ENCODE measurements at places on chromosomes 1 and 21.

DNA sequence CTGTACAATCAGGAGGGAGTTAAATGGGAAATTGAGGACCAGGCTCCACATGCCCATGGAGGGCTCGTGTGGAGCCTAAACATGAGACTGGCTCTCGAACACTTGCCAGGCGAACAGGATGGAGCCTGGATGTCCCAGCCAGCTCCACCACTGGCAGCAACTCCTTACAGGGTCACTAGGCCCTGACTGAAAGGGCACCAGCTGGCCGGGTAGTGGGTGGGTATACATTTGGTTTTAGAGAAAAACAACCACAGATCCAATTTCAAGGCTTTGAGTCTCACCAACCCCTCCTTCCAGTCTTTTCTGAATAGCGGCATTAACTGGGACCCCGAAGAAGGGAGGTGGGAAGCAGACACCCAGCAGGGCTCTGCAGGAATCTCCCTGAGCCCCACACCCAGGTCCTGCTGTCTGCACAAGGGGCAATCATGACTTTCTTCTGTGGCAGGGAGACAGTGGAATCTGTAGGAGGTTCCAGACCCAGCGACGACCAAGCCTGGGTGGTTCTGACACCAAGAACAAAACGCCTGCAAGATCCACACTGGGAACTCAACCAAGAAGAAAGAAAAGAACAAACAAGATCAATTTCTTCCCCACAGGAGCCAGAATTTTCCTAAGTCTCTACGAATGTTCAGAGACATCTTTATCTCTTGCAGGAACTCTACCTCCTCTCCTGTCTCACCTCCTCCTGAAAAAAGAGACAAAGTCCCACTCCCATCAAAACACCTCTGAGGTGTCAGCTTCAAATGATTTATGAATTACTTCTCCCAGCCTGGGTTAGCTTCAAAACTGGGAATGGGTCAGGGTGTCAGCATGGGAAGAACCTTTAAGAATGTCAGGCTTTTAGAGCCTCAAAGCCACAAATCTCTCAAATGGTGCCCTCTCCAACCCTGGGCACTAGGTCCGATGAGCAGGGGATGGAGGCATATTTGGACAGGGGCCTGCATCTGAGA lies 26.5 kb upstream of the SRP9 start:
- DNase-seq = no peak

GRCh38 chr1:11434501-11434900 lies 44.5 kb upstream of the DISP3 start:
- DNase-seq = no peak

DNA sequence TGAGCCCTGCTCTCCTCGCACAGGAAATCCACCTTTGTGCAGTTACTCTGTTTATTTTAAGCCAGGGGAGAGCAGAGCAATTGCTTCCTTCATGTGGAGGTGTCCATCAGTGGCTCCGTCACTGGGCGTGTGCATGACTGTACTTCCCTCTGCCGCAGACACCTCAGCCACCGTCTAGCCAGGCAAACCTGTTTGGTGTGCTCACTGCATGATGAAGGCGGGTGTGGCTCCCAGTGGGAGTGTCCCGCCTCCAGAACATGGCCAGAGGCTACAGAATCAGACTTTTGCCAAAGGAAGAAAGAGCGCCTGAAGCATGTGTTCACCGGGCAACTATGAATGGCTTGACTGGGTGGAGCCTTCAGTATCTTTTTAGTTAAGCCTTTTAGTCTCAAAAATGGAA lies 26.1 kb upstream of the LAMC2 start:
- no peak for DNase-seq

- DNase-seq = no peak
Measured at GRCh38 chr1:161357073-161357472, 10.6 kb downstream of the CFAP126 start.

DNA sequence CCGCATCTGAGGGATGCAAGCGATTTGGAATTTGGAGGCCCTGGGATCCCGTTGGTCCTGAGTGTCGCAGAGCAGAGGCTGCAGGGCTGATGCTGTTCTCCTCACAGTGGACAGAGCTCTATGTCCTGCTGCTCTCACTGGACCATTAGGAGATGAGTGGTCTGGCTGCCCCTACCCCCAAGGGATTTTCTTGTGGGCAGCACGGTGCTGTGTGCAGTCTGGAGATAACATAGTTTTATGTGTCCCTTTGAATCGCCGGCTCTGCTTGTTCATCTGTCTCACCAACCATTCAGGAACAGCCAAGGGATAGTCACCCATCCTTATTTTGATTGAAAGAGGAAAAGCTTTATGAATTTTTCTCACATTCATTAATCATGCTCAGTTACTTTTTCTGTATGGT lies 49.9 kb downstream of the CHRM3 start:
- no peak for DNase-seq

DNA sequence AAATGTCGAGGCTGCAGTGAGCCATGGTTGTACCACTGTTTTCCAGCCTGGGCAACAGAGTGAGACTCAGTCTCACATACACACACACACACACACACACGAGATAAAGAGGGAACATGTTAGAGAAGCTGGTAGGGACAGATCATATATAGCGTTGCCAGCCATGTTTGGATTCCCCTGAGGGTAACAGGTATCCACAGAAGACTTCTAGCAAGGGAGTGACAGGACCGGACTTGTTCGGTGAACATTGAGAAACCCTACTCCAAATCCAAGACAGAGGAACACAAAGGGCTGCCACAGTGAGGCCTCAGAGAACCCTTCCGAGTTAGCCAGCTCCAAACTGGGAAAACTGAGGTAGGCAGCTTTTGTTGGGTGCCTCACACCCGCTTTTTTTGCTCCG lies 3.7 kb upstream of the SARS1 start:
- no peak for DNase-seq

DNA sequence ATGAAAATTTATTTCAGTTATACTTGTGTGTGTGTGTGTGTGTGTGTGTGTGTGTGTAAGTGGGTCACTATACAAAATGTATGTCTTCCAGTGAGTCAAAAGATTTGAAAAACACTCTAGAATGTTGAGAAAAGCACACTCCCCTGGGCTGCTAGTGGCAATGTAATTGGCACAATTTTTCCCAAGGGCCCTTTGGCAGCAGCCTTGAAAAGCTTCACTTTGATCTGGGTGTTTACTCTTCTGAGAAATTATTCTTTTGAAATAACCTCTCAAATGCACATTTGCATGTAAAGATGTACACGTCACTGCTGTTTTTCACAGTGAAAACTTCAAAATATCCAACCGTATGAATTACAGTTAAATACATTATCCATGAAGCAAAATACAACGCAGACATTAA lies 22.1 kb upstream of the SLC44A3 start:
- DNase-seq = no peak

GRCh38 chr1:28160782-28161266 lies 15.7 kb downstream of the PTAFR start:
- DNase-seq = no peak

DNA sequence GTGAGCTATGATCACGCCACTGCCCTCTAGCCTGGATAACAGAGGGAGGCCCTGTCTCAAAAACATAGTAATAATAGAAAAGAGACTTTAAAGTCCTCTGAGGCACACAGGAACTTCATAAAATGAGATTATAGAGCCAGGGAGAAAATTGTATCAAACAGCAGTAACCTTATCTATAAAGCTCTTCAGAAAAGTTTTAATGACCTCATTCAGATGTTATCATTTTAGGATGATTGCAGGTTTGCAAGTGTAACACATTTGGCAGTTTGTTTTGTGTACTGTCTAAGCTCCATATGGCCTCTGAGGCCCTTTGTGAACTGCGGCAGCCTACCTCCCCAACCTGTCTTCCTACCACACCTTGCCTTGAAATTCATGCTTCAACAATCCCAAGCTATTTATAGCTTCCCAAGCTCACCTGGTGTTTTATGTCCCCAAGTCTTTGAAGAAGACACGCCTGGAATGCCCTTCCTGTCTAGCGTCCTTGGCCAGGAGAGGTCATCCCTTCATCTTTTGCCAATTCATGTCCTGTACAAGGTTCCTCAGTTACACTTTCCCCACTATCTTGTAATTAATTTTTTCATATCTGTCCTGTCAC lies 8.5 kb upstream of the AKNAD1 start:
- no peak for DNase-seq

DNA sequence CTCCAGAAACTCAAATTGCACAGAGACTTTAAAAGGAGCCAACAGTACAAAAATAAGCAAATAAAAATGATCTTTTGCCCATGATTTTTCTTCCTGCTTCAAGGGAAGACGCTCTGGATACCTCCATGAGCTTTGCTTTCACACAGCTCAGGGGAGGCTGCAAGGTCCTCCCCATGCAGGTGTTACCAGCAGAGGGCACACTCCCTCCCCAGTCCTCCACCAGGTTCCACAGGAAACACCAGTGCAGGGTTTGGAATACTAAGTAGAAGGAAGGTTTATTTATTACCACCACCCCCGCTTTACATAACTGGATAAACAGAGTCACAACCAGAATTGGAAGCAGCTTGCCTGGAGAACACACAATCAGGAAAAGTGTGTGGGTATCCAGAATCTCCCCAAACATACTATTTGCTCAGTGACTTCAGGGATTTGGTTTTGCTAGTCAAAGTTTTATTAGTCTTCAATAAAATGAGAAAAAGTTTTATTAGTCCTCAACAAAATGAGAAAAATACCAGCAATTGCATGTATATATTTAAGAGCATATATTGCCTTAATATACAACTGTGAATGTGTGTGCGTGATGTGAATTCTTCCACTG lies 37.3 kb downstream of the HSD3B1 start:
- no peak for DNase-seq

DNA sequence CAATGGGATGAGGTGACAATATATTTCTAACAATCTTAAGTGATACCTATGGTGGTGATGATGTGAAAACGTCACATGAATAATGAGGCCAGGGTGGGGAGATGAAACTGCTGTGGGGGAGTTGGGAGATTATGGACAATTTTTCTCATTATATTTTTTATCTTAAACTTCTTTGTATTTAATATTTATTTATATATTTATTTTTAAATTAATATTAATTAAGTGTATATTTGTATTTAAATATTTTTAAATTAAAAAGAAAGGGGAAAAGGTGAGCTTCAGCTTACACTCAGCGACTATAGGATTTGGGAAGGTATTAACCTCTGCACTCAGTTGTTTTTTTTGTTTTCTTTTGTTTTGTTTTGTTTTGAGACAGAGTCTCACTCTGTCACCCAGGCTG lies 158.7 kb downstream of the PSMG1 start:
- no peak for DNase-seq

DNA sequence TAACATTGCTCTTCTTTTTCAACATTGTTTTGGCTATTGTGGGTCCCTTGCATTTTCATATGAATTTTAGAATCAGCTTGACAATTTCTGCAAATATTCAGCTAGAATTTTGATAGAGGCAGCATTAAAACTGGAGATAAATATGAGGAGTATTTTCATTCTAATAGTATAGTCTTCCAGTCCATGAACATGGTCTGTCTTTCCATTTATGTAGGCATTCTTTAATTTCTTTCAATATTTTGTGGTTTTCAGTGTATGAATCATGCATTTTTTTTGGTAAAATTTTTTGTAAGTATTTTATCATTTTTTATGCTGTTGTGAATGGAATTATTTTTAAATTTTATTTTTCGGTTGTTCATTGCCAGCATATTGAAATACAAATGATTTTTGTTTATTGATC lies 97.2 kb downstream of the DNAH14 start:
- no peak for DNase-seq

DNA sequence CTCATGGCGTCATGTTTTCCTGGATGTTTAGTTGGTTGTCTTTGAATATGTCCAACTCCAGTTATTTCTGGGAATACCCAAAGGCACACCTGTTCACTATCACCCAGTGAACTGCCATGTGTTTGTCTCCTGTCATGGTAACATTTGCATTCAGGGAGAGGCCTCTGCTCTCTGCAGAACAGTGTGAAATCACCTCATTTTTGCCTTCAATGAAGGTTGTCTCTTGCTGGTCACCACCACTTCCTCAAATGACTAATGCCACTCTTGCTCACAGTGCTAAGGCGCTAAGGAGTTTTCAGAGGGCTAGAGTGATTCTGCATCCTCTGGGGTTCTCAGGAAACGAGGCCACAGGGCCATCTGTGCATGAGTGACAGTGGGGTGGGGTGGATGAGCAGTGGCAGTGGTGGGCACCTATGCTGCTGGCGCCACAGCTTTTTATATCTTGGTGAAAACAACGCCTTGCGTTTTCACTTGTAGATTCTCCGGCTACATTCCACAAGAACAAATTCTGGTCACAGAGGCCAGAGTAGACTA lies 60.0 kb upstream of the ATP5PO start:
- DNase-seq = no peak

- DNase-seq = no peak
Measured at GRCh38 chr1:224124220-224124619, 10.3 kb downstream of the FBXO28 start.

- no peak for DNase-seq
Measured at GRCh38 chr21:27112186-27112585, 145.3 kb upstream of the ADAMTS5 start.

- no peak for DNase-seq
Measured at GRCh38 chr1:232722626-232723025, 82.6 kb upstream of the MAP10 start.

DNA sequence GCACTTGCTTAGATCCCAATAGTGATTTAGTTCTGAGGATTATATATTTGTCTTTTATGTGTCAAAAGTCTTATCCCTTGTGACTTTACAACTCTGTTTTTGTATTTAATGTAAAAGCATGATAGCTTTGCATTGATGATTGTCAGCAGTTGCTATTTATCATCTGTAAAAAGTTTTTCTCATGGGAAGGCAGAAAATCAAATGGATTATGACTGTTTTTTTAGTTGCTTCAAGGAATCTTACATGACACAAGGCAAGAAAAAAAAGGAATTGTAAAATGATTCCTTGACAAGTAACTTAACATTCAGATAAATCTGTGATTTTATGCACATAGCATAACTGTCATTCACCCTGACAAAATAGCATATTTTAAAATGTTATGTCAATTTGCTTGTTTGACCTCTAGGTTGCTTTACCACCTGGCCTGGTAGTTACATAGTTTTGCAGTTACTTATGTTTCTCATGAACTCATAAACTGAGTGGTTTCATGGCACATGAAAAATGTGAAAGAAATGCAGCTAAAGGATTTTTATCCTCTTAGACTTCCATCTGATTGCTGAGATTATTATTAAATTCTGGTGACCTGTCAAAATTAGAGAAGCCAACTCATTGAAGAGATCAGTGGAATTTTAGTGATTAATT lies 622.6 kb downstream of the ADGRL2 start:
- DNase-seq = no peak

- no peak for DNase-seq
Measured at GRCh38 chr1:181155339-181155738, 66.8 kb downstream of the IER5 start.

GRCh38 chr1:8012955-8013354 lies 13.2 kb downstream of the ERRFI1 start:
- DNase-seq = no peak
